ENCODE measurements at places on chromosomes 4 and X.

DNA sequence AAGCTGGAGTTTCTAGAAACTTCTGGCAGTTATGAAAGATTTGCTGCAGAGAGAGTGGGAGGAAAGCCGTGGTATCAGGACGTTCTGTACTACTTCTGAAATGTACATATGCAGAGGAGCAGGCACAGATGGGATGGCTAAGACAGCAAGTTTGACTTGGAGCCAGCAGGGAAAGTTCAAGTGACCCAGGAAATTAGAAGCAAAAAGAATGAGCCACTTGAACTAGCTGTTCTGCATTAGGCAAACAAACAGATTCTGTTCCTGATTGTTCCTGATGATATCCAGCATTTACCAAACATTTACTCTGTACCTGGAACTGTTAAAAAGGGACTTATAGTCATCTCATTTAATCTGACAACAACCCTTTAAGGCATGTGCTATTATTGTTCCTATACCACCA, 41.4 kb upstream of the CXCL13 start:
- peak; percentile 36 for DNase-seq
- H3K27ac ChIP-seq = peak overlapping the region; percentile 47
- H3K4me3 ChIP-seq = no peak overlapping the region

GRCh38 chrX:16892504-16893362, 22.6 kb upstream of the RBBP7 start:
- no peaks in the 10 kb centered on the region for H3K36me3 ChIP-seq
- H3K27ac ChIP-seq = no peak overlapping the region
- H3K27me3 ChIP-seq = no peaks in the 10 kb centered on the region
- no peak overlapping the region for H3K4me3 ChIP-seq
- peak; percentile 89 for DNase-seq

DNA sequence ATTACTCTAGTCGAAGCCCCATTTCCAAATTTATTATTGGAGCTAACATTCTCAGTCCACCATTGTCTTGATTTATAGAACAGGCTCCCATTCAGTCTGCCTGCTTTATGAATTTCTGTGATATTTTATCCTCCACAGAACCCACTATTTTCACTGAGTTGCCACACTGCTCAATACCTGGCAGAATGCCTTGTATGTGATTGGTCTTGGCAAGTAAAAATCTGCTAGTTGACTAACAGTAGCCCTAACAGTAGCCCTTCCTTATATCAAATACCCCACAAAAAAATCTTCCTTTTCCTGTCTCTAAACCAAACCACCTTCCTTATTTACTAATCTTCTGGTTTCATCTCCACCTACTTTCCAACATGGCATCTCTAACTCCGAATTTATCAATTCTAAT, 82.6 kb downstream of the CHM start:
- H3K27ac ChIP-seq = no peak overlapping the region
- no peak overlapping the region for H3K4me3 ChIP-seq
- no peaks in the 10 kb centered on the region for H3K27me3 ChIP-seq

DNA sequence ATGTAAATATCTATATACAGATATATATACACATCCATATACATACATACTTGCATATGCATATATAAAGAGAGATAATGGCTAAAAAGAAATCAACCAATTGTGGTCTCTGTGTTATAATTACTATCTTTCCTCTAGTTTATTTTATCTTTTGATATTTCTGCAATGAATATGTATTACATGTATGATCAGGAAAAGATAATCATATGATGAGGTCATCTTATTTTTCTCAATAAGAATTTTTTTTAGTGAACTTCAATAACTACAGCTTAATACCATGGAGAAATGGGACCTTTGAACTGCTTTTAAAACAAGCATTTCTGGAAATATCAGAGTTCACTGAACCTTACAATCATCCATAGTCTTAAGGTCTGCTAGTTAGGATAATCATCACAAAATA, 158.0 kb downstream of the HNRNPD start:
- no peak overlapping the region for H3K4me3 ChIP-seq
- H3K4me1 ChIP-seq = no peaks in the 10 kb centered on the region
- H3K36me3 ChIP-seq = no peaks in the 10 kb centered on the region
- H3K27me3 ChIP-seq = no peaks in the 10 kb centered on the region
- H3K27ac ChIP-seq = no peak overlapping the region

DNA sequence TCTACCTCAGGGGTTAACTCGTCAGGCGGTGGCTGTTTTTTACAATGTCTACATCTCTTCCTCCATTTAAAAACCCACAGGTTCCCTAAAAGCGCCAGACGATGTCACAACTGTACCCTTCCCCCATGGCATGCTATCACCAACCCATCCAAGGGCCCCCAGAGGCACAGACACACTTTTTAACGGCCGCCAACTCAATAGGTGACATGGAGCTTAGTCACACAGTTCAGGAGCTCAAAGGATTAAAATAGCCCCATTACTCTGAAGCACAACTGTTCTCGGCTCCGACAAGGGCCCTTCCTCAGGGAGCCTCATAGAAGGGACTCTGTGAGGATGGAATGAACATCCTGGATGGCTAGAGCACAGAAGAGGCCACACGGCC, 12.4 kb downstream of the SH3KBP1 start:
- no peaks in the 10 kb centered on the region for H3K4me1 ChIP-seq
- no peak for DNase-seq
- no peaks in the 10 kb centered on the region for H3K36me3 ChIP-seq
- no peak overlapping the region for H3K27ac ChIP-seq
- no peaks in the 10 kb centered on the region for H3K27me3 ChIP-seq

DNA sequence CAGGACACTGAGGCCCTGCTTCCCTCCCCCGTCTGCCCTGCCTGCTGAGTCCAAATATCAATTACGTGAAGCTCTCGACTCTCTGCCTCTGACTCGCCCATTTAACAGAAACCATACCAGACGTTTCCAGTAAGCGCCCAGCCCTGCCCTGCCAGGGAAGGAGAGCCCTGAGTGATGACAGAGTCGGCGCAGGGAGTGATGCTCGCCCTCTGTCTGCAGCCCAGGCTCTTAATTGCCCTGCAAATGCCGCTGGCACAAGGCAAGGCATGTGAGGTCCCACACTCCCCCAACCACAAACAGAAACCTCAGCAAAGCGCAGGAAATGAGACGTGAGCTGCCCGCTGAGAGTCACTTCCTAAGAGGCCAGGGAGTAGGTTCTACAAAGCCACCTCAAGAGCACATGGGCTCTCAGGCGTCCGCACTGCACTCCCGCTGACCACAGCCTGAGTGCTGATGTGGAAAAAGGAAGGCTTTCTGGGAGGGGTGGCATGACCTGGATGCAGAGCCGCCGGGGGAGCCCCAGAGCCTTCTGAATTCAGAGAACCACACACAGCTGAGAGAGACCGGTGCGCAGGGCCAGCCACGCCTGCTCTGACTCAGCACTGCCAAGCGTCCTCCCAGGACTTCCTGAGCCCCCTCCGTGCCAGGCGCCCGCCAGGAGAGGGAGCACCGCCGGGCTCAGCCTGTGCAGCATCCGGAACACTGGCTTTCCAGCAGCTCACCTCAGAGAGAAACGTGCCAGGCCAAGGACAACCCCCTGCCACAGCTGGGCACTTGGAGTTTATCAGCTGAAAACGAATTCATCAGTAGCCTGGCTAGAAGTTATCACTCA, 5.3 kb downstream of the ZFYVE28 start:
- H3K27me3 ChIP-seq = peaks cover 24% of the 10 kb centered on the region
- H3K36me3 ChIP-seq = no peaks in the 10 kb centered on the region
- peaks cover 43% of the 10 kb centered on the region for H3K4me1 ChIP-seq
- peak overlapping the region; percentile 79 for H3K27ac ChIP-seq
- peak overlapping the region; percentile 28 for H3K4me3 ChIP-seq

DNA sequence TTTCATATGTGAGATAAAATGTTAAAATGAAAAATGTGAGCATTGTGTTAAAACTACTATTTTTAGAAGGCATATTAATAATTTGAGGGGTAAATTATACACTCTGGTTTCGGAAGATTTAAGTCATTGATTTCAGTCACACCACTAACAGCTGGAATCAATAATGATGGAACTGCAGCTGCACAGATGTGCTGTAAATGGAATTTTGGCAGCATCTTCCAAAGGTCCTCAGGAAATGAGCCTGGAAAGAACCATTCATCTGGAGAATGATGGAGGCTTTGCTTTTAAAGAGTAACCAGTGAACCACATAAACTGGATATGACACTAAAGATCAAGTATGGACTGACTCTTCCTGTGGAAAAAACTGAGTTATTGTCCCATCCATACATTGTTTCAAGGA, 759.0 kb upstream of the EPHA5 start:
- no peak overlapping the region for H3K4me3 ChIP-seq
- DNase-seq = no peak
- H3K4me1 ChIP-seq = no peaks in the 10 kb centered on the region
- no peaks in the 10 kb centered on the region for H3K27me3 ChIP-seq
- no peaks in the 10 kb centered on the region for H3K36me3 ChIP-seq
- H3K27ac ChIP-seq = no peak overlapping the region

GRCh38 chrX:87299563-87300160, 217.9 kb upstream of the KLHL4 start:
- no peaks in the 10 kb centered on the region for H3K36me3 ChIP-seq
- no peaks in the 10 kb centered on the region for H3K27me3 ChIP-seq
- H3K4me1 ChIP-seq = no peaks in the 10 kb centered on the region
- DNase-seq = peak; percentile 39
- no peak overlapping the region for H3K27ac ChIP-seq

- no peak overlapping the region for H3K27ac ChIP-seq
- no peaks in the 10 kb centered on the region for H3K4me1 ChIP-seq
- H3K27me3 ChIP-seq = no peaks in the 10 kb centered on the region
- no peaks in the 10 kb centered on the region for H3K36me3 ChIP-seq
These were observed 26.5 kb upstream of the PLCXD1 start for GRCh38 chrX:254630-255215.

DNA sequence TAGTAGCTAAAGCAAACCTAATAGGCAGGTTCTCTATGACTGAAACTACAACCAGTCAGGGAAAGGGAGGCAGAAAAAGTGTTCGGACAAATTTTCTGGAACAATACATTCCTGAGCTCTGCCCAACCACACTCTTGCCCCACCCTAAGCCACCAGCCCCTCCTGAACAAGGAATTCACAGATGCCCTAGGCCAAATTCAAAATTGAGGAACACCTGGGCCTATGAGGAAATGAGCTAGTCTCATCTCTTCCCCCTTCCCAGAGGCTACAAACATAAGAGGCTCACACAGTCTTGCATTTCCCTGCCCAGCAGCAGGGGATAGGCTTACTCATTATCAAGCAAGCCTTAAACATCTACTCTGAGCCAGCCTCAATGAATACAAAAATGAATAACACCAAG, 284.7 kb downstream of the ZNF674 start:
- no peaks in the 10 kb centered on the region for H3K36me3 ChIP-seq
- no peaks in the 10 kb centered on the region for H3K27me3 ChIP-seq
- H3K27ac ChIP-seq = no peak overlapping the region
